Astrocyte (in vitro differentiated cells and primary cell): ENCODE measurements at places on chromosomes 13 and 19.

- peak; percentile 76 for DNase-seq
Measured at GRCh38 chr13:50222569-50223332, 207.5 kb downstream of the KCNRG start.

- DNase-seq: no peak
Measured at GRCh38 chr13:85386424-85386823, 412.8 kb downstream of the SLITRK6 start.

- DNase-seq: no peak
Measured at GRCh38 chr13:33800646-33801186, 17.2 kb upstream of the RFC3 start.

- no peak for DNase-seq
Measured at GRCh38 chr13:112900226-112900600, 68.8 kb upstream of the MCF2L start.

DNA sequence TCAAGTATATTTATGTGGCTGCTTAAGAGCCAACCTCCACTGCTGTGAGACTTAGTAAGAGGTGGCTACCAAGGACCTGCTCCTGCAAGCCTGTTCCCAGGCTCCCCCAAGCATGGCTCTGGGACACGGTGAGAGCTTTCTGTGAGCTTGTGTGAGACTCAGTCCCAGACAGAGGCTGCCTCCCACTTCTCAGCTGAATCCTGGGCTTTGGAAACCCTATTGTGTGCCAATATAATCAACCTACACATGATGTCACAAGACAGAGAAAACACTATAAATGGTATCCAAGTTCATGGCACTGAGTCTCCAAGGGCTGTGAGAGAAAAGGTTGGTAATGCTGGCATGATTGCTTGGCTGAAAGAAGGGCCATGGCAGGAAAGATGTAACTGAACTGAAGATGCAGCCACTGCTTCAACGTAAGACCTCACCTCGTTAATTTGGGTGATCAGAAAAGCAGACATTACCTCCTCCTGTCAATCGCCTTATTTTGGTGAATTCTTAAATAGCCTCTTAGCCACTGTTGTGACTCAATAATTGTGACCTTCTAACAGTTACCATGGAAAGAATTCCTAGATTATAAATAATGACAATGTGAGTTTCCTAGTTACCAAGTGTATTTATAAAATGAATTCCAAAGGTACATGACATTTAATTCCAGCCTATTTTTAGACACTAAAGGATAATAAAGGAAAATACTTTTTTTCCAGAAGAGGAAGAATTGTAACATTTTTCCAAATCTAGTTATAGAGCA is 332.0 kb downstream of the IRS2 start:
- DNase-seq: peak; percentile 55

GRCh38 chr19:36986131-36986530 is 70.0 kb downstream of the ZNF568 start:
- DNase-seq: no peak

DNA sequence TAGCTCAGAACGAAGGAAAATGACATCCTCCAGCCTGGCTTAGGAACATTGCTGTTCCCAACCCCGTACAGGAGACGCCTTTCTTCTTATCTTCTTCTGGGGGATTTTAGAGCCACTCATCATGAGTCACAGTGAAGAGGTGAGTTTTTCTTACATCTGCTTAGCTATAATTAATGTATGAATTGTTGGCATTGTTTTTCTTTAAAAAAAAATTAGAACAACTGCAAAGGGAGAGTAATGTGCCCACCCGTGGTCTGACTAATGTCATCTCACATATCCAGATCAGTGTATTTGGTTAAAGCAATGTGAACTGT is 310.6 kb upstream of the TSHZ3 start:
- peak; percentile 70 for DNase-seq

GRCh38 chr19:2245273-2245672 is 3.9 kb upstream of the AMH start:
- no peak for DNase-seq

DNA sequence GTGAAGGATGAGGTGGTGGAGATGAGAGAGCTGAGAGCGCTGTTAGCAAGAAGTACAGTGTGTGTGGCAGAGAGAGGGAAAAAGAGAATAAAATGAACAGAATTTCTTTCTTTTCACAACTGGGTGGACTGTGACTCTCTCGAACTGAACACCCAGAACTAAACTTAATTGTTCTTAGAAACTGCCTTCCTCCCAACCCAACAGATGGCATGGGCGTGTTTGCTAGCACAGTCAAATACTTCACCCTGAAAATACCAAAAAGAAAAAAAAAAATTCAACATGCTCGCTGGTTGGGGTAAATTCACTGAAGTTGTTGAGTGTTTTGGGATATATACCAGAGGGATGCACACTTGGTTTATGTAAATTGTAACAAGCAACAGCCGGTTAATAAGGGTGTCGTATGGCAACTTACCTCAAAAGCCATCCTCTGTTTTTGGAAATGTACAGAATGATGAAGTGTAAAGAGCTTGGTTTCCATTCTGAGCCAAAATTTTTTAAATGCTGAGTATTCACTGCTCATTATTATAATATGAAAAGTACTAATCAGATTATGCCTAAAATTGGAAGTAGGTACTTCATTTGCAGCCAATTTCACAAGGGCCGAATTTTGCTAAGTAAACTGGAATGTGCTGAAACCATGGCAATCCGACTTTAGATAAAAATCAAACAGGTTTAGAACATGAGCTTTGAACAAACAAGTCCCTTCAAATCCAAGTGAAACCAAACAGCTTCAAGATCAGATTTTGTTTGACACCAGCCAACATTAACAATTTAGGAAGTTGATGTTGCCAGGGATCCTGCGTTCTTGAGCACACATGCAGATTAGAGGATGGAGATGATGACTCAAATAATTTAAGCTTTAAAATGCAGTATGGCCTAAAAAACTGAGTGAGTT is 115.8 kb downstream of the ZIC5 start:
- DNase-seq: no peak

GRCh38 chr19:32362318-32362691 is 16.9 kb downstream of the ZNF507 start:
- DNase-seq: no peak

DNA sequence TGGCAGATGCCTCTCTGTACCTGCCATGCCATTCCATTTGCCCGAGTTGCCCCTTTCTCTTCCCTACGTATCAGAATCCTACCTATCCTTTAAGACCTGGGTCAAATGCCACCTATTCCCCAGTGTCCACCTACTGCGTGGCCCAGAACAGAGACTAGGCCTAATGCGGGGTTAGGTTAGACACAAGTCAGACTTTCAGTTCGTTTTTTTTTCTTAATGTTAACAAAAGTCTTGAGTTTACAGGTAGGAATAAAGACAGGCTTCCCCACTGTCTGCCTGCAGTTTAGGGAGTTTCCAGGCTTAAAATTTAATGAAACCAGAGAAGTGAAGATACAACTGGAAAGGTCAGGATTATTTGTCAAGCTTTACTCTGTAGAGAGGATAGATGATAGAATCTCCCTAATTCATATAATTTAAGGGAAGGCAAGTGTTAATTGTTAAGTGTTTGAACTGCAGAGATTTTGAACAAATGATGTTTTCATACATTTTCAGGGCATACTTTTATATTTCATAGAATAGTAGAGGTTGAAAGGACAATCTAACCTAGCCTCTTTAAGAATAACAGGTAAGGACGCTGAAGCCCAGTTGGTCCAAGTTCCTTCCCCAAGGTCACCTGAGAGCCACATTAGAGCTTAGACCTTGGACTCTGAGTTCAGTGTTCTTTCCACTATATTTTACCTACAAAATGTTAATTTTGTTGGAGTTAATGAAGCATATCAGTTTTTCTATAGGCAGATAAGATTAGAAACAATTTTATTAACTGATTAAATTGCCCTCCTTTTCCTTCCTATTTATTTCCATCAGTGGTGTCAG is 35.8 kb downstream of the FRY start:
- no peak for DNase-seq

- DNase-seq: no peak
Measured at GRCh38 chr13:99469041-99469440, 32.2 kb upstream of the TM9SF2 start.

- no peak for DNase-seq
Measured at GRCh38 chr13:100195568-100195967, 106.7 kb downstream of the PCCA start.

DNA sequence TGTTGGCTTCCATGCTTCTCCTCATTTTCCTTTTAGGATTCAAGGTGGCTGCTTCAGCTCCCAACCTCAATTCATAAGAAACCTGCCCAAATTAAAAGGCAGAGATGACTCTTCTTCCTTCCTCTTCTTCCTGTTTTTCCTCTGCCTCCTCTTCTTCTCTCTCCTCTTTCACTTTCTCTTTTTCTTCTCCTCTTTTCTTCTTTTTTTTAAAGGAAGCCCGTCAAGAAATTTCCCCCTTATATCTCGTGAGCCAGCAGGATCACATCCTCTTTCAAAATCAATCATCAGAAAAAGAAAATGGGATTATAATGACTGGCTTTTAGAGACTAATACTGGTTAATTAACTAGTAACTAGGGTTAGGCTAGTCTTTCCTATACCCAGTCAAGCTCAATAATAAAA is 220.3 kb downstream of the NBEA start:
- DNase-seq: no peak

GRCh38 chr13:46288570-46289259 is 77.0 kb downstream of the LRRC63 start:
- peak; percentile 16 for DNase-seq

DNA sequence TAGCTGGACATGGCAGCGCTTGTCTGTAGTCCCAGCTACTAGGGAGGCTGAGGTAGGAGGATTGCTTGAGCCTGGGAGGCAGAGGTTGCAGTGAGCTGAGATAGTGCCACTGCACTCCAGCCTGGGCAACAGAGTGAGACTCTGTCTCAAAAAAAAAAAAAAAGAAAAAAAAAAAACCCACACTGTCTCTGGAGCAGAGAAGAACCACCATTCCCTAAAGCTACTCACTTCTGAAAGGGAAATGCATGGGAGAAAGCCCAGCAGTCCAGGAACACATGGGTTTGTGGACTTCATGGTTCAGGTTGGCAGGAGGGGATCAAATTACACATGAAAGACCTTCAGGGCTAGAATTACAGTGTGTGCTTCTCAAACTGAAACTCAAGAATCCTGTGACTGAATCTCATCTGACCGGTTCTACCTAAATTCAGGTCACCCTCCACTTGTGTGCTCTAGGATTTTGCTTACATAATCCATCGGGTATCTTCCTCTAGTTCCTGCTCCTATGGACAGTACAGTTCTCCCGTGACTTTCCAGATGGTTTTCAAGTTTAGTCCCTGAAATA is 30.2 kb upstream of the CPB2 start:
- DNase-seq: peak; percentile 18

DNA sequence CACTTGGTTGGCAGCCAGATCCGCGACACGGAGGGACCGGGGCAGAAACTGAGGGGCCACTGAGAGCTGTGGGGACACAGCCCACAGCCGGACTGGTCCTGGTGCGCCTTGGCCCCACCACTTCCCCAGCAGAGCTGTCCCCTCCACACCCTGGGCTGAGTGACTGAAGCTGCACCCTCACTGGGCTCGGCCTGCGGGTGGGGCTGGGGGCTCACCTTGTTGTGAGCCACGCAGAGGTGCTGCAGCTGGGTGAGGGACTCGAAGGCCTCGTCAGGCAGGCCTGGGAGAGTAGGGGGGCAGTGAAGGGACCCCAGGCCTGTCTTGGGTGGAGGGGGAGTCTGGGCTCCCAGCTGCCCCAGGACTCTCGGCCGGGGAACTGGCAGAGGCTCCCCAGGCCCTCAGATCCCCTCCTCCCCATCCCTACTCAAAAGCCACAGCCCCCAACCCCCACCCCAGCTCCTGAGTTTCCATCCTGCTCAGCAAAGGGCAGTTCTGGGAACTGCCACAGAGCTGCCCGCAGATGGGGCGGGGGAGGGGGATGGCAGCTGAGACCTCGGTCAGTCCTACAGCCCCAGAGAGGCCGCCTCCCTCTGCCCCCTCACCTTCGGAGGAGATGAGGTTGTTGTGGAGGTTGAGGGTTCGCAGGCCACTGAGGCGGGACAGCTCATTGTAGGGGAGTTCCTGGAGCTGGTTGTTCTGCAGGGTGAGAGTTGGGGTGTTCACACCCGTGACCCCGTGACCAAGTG is 2.3 kb downstream of the PODNL1 start:
- DNase-seq: no peak

GRCh38 chr13:74305876-74306275 is 171.7 kb upstream of the KLF12 start:
- DNase-seq: no peak

DNA sequence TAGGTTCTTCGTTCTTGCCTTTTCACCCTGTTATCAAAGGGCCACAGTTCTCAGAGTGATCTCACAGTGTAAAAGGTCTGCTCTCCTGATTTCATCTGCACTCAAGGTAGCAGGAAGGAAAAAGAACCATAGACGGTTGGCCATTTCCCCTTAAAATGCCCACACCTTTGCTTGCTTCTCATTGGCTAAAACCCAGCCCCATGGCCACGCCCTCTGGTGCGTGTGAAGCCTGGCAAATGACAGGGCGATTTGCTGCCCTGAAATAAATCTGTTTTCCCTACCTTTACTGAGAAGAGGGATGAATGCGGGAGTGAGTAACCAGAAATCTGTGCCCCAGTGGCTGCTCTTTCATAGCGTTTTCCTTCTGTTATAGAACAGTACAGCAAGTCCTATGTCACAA is 269.3 kb downstream of the POU4F1 start:
- DNase-seq: no peak

- no peak for DNase-seq
Measured at GRCh38 chr13:40928980-40929379, 90.1 kb downstream of the ELF1 start.
